Activated naive CD4-positive, alpha-beta T cell treated with anti-CD3 and anti-CD28 coated beads, Interleukin-2, amount 50 U/mL, for 72 hours (primary cell): ENCODE measurements at places on chromosomes 4 and X.
A peak's percentile ranks its signal among the peaks of the same experiment; 100 is the strongest.

GRCh38 chr4:2837904-2838496 is 5.6 kb upstream of the ADD1 start:
- DNase-seq = no peak

- no peak for DNase-seq
Measured at GRCh38 chr4:39937683-39938268, 39.9 kb downstream of the PDS5A start.

DNA sequence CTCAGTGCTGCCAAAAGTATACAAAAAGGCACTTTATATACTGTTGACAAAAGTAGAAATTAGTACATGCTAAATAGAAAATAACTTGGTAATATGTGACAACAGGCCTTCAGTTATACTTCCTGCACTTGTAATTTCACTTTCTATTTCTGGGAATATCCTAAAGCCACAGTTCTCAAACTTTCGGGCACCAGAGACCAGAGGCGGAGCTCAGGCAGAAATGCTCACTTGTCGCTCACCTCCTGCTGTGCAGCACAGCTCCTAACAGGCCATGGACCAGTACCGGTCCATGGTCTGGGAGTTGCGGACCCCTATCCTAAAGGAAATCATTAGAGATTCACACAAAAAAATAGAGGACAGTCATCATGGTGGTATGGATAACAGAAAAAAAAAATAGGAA is 25.7 kb downstream of the ACSL4 start:
- no peak for DNase-seq

GRCh38 chr4:75822416-75822815 is 79.8 kb downstream of the PPEF2 start:
- DNase-seq = no peak

DNA sequence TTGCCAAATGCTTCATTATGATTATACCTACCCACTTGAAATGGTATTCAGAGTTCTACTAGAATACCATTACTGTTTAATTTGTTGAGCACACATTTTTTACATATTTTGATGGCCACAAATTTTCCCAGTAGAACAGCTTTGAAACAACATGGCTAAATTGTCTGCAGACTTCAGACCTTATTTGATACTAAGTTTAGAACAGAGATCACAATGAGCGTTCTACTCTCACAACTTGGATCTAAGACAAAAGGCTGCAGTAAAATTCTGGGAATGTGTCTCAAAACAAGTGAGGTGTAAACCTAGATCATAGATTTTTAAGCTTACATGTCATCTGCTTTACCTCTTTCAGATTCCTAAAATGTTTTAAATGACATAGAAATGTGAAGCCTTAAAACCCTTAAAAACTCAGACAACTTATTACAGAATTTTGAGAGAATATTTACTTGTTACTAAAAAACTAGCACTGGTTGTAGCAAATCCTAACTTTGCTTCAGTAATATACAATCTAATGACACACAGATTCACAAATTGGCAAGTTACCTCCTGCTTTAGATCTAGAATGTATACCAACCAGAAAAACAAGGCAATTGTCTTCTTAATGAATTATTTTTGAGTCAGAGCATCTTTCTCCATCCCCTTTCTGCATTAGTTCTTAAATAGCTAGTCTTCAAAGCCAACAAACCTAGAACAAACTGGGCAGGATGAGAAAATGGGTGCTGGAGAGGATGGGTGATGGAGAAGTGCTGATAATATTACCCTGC is 243.3 kb downstream of the SLC7A11 start:
- no peak for DNase-seq

GRCh38 chrX:20951016-20951810 is 423.0 kb upstream of the CNKSR2 start:
- DNase-seq = no peak

DNA sequence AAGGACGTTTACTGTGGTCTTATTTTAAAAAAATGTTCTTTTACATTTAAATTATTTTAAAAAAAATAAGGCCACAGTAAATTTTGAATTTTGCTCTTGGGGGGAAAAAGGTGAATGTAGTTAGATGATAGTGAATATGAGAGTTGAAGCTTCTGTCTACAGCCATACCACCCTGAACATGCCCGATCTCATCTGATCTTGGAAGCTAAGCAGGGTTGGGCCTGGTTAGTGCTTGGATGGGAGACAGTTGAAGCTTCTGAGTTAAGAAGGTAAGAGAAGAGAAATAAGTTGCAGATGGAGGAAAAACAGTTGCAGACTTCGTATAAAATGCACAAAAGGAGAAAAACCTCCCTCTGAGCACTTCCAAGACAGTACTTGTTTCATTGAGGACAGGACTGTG is 115.6 kb upstream of the NR3C2 start:
- DNase-seq = peak; percentile 3

GRCh38 chr4:105979506-105979905 is 84.2 kb downstream of the NPNT start:
- no peak for DNase-seq

DNA sequence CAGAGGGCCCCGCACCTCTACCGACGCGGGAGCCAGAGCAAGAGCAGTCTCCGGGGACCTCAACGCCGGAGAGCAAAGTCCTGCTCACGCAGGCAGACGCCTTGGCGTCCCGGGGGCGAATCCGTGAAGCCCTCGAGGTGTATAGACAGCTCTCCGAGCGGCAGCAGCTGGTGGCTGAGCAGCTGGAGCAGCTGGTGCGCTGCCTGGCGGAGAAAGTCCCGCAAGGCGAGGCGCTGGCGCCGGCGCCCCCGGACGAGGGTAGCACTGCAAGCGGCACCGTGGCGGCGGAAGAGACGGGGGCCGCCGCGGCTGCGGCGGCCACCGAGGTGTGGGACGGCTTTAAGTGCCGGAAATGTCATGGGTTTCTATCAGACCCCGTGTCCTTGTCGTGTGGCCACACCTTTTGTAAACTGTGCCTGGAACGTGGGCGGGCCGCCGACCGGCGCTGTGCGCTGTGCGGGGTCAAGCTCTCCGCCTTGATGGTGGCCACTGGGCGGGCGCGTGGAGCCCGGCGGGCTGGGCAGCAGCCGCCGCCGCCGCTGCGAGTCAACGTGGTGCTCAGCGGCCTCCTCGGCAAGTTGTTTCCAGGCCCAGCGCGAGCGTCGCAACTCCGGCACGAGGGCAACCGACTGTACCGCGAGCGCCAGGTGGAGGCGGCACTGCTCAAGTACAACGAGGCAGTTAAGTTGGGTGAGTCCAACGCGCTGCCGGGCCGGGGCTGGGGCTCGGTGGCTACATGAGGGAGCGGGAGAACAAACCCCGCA is 672 bp downstream of the LONRF3 start:
- peak; percentile 31 for DNase-seq

GRCh38 chr4:186781032-186781917 is 57.6 kb upstream of the FAT1 start:
- DNase-seq = no peak

- DNase-seq = no peak
Measured at GRCh38 chrX:109952985-109953905, 49.7 kb upstream of the TMEM164 start.

GRCh38 chr4:40283968-40284367 is 51.2 kb upstream of the CHRNA9 start:
- peak; percentile 86 for DNase-seq

DNA sequence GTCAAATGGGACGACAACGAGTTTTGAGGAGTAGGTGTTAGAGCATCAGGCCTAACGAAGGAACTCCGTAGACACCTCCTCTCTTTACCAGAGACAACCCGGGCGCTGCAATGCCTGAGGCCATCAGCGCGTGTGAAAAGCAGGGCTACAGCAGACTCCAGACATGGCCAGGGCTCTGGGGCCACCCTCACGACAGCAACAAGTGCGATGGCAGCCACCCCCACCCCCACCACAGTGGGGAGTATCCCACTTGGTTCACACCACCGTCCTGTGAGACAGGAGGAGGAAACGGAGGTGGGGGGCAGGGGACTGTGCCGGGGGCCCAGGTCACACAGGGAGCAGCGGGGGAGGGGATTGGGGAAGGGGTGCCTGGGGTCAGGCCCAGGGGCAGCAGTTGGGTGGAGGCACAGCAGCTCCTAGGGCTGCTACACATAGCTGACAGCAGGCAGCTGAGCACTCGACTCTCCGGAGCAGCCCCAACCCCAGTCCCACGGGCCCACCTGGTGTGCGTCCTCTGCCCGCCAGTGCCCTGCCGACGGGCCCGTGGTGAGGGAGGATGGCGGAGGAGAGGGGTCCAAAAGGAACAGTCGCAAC is 8.5 kb downstream of the LRPAP1 start:
- no peak for DNase-seq

GRCh38 chrX:12892716-12893115 is 13.7 kb upstream of the TLR8 start:
- DNase-seq = no peak

DNA sequence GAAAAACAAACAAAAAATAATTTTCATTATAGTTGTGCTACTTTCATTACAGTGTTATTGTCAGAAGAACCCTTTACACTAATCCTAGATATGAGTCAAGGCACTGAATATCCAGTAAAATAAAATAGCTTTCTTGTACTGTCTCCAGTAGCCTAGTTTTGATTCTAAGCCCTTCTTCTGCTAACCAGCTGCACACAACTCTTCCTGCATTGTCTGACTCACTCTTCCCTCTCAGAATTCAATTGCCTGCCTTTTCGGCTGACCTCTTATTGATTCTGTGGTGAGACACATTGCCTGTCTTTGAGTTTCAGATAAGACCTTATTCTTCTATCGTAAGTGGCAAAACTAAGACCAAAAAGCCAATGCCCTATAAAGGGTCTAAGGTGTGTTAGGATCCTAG is 26.7 kb upstream of the PCDH18 start:
- no peak for DNase-seq

DNA sequence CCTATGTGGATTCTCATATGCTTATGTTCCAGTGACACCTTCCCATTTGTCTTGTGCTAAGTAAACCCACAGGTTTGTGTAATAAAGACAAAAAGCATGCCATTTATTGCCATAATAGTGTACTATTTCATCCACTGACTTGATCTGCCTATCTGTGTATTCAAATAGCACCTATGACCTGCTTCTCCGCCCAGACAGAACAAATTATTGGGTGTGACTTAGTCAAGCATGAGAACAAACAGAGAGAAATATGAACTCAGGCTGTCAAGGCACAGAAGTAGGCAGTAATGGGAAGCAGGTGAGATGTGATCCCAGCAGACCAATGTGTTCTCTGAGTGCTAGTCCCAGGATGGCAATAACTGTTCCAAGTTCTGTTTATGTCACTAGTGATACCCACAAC is 25.4 kb downstream of the ELOVL6 start:
- DNase-seq = no peak

DNA sequence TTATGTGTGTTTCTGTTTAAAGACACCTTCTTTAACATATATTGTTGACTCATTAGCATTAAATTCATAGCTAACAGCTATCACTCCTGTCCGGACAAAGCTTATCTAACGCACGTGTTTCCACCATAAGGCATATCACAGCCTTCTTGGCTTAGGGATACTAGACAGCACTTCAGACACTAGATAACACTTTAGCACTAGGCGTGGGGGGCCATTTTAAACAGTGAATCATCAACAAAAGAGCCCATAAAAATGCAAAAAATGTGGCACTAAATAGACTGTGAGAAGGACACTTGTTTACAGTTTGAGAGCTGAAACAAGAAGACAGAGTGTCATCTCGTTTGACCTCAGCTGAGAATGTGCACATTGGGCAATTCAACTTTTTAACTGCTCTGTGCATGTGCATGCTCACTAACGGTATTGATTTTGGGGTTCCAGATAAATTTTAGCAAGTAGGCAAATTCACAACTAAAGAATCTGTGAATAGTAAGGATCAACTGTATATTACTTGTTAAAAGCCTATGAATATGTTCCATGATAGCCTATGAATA is 58.9 kb upstream of the RAI2 start:
- no peak for DNase-seq

DNA sequence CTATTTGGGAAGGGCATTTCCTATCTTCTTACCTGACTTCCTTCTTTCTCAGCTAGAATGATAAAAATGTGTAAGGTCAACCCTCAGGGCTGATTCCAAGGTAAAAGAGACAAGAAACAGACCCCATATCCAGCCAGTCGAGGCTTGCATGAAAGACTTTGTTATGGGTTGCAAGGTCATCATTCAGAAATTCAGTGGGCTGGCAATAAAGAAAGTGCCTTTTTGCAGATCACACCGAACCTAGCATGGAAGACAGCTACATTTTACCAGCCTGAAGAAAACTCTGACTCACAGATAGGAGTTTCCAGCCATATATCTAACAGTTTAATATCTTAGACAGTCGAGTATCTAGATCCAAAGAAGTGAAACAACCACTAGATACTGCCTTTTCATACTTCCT is 87.4 kb downstream of the PDGFC start:
- no peak for DNase-seq

DNA sequence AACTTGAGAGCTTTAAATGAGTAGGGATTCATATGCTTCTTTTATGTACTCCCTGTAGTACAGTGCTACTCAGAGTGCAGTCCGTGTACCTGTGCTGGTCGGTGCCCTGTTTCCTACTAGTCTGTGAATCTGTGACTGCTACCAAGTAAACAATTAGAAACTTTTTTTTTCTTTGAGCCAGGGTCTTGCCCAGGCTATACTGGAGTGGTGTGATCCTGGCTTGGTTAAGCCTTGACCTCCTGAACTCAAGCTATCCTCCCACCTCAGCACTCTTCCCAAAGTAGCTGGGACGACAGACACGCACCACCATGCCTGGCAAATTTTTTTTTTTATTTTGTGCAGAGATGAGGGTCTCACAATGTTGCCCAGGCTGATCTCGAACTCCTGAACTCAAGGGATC is 6.4 kb upstream of the GPC3 start:
- DNase-seq = no peak

- DNase-seq = no peak
Measured at GRCh38 chrX:21476909-21477308, 102.7 kb downstream of the CNKSR2 start.

GRCh38 chrX:107445146-107445545 is 4.3 kb upstream of the FRMPD3 start:
- DNase-seq = no peak

DNA sequence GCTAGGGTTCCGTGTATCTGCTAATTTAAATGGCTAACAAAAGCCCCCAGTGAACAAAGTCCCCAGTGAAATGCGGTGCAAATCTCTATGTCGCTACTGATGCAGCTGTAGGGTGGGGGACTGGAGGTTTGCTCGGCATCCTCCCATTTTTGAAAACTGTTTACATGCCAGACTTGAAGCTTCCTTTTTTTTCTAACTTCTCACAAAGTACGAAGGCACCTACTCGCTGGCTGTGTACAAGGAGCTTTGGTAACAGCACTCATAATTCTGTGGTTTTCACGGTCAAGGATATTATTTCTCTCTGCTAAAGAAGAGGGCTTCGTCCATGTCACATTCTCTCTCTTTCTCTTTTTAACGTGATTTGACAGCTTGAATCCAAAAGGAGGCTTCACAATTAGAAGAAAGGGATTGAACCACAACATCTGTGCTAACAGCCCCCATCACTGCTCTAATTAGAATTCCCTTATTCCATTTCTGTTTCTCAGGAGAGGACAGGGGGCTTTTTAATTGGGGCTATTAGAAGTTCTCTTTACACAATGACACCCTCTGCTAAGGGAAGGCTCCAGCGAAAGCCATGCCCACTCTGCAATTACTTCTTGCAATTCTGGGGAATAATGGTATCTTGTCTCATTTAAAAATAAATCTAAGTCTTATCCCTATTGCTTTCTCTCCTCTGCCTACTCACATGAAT is 46.7 kb downstream of the TMEM156 start:
- no peak for DNase-seq

- no peak for DNase-seq
Measured at GRCh38 chr4:168188754-168189153, 96.4 kb downstream of the ANXA10 start.
